ENCODE measurements at places on chromosomes 11 and 22.

- no peak overlapping the region for H3K4me3 ChIP-seq
- DNase-seq, result peak; percentile 34
- no peaks in the 10 kb centered on the region for H3K4me1 ChIP-seq
- peaks cover 7% of the 10 kb centered on the region for H3K27me3 ChIP-seq
- no peak overlapping the region for H3K27ac ChIP-seq
Measured at GRCh38 chr11:44530413-44531115, 34.9 kb upstream of the CD82 start.

- peak within 1 kb of the TSS; percentile 92 for H3K4me3 ChIP-seq
- DNase-seq, result peak; percentile 83
- H3K27ac ChIP-seq, result peak within 1 kb of the TSS; percentile 82
- no peaks in the 10 kb centered on the region for H3K27me3 ChIP-seq
Measured at GRCh38 chr11:126303623-126304456, at the start of gene DCPS. DCPS (plus strand) TSS chr11:126304060; CDS start chr11:126304081, 21 bp downstream.

GRCh38 chr11:3723014-3723708 is 52.0 kb upstream of the CHRNA10 start:
- H3K4me1 ChIP-seq, result peaks cover 11% of the 10 kb centered on the region
- no peaks in the 10 kb centered on the region for H3K27me3 ChIP-seq
- H3K36me3 ChIP-seq, result peaks cover 49% of the 10 kb centered on the region
- DNase-seq, result peak; percentile 95
- peak overlapping the region; percentile 91 for H3K27ac ChIP-seq
- H3K4me3 ChIP-seq, result no peak overlapping the region

DNA sequence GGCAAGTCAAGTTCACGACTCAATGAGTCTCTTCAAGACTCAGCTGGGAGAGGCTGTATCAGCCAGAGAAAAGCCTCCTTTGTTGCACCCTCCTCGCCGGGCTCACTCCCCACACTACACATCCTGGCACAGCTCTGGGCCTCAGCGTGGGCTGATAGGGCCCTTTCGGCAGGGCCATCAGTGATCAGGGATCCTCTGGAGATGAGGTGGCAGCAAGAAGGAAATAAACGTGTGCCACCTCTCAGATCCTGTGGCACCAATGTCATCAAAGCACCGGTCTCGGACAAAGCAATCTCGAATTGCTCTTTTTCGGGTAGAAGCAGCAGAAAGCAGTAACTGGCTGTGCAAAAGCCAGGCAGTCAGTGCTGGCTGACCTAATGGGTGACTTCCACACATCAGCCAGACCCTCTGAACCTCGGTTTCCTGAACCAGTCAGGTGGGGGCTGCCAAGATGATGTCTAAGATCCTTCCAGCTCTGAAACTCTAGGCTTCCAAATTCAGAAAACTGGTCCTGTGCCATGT is 2.1 kb downstream of the EHD1 start:
- H3K27me3 ChIP-seq, result no peaks in the 10 kb centered on the region
- peaks cover 15% of the 10 kb centered on the region for H3K36me3 ChIP-seq
- peak overlapping the region; percentile 96 for H3K4me3 ChIP-seq
- peaks cover 36% of the 10 kb centered on the region for H3K4me1 ChIP-seq
- H3K27ac ChIP-seq, result peak overlapping the region; percentile 69

GRCh38 chr22:23836692-23837495 is 1.9 kb downstream of the DERL3 start:
- H3K27ac ChIP-seq, result no peak overlapping the region
- H3K4me1 ChIP-seq, result peaks cover 3% of the 10 kb centered on the region
- no peak overlapping the region for H3K4me3 ChIP-seq
- H3K36me3 ChIP-seq, result peaks cover 4% of the 10 kb centered on the region
- H3K27me3 ChIP-seq, result no peaks in the 10 kb centered on the region
- DNase-seq, result no peak

GRCh38 chr11:71373791-71374454 is 74.3 kb downstream of the DHCR7 start:
- H3K4me1 ChIP-seq, result no peaks in the 10 kb centered on the region
- peaks cover 2% of the 10 kb centered on the region for H3K27me3 ChIP-seq
- no peak for DNase-seq
- H3K27ac ChIP-seq, result no peak overlapping the region

DNA sequence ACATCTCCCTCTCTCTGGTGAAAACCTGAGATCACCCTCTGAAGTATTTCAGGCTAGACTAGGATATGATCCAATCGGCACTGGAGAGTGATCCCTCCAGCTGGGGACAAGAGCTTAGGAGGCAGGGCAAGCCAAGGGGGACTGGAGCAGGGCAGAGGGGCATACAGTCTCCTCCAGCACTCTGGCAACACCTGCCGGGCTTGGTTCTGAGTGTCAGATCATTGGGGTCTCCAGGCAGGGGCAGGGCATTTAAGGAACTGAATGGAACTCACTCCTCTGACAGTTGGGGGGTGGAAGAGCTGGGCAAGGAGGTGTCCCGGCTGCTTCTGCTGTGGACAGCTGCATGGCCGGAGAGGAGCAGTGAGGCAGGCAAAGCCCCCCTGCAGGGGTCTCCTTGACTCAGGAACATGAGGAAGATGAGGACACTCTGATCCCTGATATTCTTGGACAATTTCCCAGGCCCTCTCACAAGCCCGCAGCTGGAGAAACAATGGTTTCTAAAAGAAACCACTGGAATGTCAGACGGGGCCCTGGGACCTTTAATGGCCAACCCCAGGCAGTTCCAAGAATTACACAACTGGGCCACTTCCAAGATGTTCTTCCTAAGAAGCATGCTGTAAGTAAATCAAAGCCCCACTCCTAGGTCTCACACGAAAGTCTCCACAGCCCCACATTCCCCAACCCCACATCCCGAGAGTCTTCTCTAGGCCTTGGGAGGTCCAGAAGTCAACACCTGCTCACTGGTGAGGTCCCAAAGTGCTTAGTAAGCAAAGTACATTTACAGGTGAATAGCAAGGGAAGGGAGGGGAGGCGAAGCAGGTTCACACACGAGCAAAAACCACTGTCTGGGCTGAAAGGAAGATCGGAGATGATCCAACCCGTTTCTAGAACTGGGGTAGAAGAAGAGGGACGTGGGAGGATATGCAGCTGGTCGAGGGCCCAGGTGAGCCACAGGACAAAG is 1.2 kb upstream of the CCDC86 start:
- H3K27ac ChIP-seq, result peak overlapping the region; percentile 52
- no peaks in the 10 kb centered on the region for H3K36me3 ChIP-seq
- H3K27me3 ChIP-seq, result peaks cover 18% of the 10 kb centered on the region
- peaks cover 36% of the 10 kb centered on the region for H3K4me1 ChIP-seq
- peak; percentile 94 for DNase-seq

- DNase-seq, result no peak
- H3K4me3 ChIP-seq, result no peak overlapping the region
- no peaks in the 10 kb centered on the region for H3K27me3 ChIP-seq
- peaks cover 6% of the 10 kb centered on the region for H3K4me1 ChIP-seq
- no peaks in the 10 kb centered on the region for H3K36me3 ChIP-seq
Measured at GRCh38 chr11:102292933-102293332, 24.4 kb upstream of the BIRC3 start.

- no peak overlapping the region for H3K27ac ChIP-seq
- H3K4me3 ChIP-seq, result no peak overlapping the region
- no peaks in the 10 kb centered on the region for H3K4me1 ChIP-seq
- DNase-seq, result no peak
Measured at GRCh38 chr11:32549611-32550187, 33.9 kb upstream of the EIF3M start.

- no peaks in the 10 kb centered on the region for H3K4me1 ChIP-seq
- H3K36me3 ChIP-seq, result no peaks in the 10 kb centered on the region
- no peak overlapping the region for H3K27ac ChIP-seq
- H3K4me3 ChIP-seq, result no peak overlapping the region
Measured at GRCh38 chr11:71330349-71330748, 78.0 kb upstream of the SHANK2 start.

DNA sequence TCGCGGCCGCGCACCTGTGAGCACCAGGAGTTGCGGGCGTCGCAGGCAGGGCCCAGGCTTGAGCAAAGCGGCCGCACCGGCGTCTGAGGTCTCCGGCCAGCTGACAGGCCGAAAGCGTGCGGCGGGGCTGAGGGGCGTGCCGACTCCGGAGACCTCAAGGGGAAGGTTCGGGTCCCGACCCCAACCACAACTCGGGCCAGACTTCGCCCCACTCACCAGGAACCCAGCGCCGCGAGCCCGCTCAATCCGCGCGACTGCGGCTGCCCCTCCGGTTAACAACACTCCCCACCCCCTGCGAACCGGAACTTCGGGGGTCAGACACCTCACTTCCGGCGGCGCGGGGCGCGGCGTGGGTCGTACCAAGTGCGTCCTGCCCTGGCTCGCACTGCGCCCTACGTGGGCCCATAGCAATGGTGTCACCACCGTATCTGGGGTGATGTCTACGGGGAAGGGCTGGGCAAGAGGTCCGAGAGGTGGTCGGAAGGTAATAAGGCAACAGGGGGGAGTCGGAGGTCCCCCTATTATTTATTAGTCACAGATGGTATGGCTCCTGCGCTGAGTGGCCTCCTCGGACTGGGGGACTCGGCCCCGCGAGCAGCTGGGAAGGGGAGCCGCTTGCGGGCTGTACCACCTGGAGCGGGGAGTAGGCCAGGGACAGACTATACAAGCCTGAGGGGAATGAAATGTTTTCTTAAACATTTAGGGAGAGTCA is at the start of gene SYVN1:
Gene SYVN1 (minus strand): TSS at position 280 of the 712 bp plus-strand sequence. CDS start 918 bp downstream, outside the sequence.
- peak within 1 kb of the TSS; percentile 88 for H3K4me3 ChIP-seq
- H3K36me3 ChIP-seq, result peaks cover 17% of the 10 kb centered on the region
- H3K4me1 ChIP-seq, result peaks cover 13% of the 10 kb centered on the region
- H3K27ac ChIP-seq, result peak within 1 kb of the TSS; percentile 99

DNA sequence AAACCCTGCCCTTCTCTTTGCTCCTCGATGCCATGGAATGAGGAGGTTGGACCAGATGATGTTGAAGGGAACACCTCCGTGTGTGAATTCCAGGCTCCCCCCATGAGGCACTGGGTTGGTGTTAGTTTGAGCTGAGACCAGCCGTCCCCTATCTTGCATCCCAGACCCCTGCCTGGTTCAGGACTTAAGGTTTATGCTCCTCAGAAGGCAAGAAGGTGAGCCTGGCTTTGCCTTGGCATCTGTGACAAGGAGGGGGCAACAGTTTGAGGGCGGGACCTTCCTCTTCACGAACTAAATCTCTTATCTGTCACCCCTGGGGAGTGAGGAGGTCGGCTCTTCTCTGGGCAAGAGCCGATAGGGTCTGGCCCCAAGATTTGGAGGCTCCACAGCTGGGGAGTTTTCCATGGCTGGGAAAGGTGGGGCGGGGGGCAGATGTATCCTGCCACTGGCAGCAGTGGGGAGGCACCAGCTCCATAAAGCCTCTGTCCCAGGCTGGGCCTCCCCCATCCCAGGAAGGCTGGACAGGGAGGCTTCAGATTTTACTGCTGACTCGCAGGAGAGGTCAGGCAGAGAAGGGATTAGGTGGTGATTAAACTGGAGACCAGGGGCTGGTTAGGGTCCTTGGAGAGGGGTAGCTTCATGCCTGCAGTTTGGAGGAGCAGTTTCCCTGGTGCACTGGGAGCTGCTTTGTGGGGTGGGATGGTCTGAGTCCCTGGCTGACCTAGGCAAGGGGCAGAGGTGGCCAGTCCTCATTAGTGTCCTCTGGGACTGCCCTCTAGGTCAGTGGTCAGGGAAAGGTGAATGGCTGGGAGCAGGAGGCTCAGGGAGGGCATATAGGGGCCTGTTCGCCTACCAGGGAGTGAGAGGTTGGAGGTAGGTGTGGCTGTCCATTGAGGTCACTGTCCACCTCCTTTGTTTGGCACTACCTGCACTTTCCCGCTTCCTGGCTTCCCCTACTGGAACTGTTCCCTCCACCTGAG is 1.1 kb downstream of the SEC14L2 start:
- no peak overlapping the region for H3K27ac ChIP-seq
- no peak for DNase-seq
- H3K4me3 ChIP-seq, result peak overlapping the region; percentile 87
- H3K36me3 ChIP-seq, result no peaks in the 10 kb centered on the region

GRCh38 chr11:109856928-109857327 is 236.3 kb upstream of the ZC3H12C start:
- DNase-seq, result no peak
- H3K4me1 ChIP-seq, result peaks cover 10% of the 10 kb centered on the region
- no peaks in the 10 kb centered on the region for H3K27me3 ChIP-seq
- H3K27ac ChIP-seq, result no peak overlapping the region

DNA sequence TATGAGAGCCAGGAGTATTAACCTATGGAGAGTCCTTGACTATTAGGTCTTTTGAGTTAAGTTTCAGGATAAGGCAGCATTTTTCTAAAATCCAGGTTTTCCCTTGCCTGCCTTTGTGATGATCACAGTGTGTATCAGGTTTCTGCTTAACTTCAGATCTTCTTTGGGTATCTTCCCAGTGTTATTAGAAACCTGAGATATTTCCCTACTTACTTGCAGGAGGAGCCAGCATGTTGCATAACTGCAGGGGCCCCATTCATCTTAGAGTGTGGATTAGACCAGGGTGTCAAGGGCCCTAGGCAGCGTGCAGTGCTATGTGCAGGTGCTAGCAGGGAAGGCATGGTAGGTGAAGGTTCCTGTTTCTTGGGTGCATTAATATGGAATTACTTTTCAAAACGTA is 69.5 kb downstream of the ZNRF3 start:
- no peaks in the 10 kb centered on the region for H3K36me3 ChIP-seq
- peaks cover 10% of the 10 kb centered on the region for H3K4me1 ChIP-seq

- DNase-seq, result no peak
- H3K27ac ChIP-seq, result no peak overlapping the region
- no peak overlapping the region for H3K4me3 ChIP-seq
- H3K36me3 ChIP-seq, result no peaks in the 10 kb centered on the region
- H3K27me3 ChIP-seq, result peaks cover 28% of the 10 kb centered on the region
- H3K4me1 ChIP-seq, result no peaks in the 10 kb centered on the region
Measured at GRCh38 chr11:1706634-1707400, 9.8 kb downstream of the KRTAP5-6 start.

DNA sequence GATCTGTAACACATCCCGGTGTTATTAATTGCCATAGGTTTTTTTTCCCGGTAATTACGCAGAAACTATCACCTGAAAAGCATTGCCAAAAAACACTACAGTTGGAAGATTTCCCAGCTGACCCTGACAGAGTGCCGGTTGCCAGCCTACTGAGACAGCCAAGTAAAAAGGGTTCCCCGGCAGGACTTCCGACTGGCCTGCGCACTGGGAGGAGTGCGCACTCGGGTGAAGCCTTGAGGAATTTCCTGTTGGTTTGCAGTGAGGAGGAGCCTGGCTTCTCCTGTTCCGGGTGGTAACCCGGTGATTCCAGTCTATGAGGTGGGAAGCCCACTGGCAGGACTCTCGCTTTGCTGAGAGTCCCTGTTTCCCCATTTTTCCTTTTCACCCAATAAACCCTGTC is 52.1 kb downstream of the CNTF start:
- no peaks in the 10 kb centered on the region for H3K36me3 ChIP-seq
- no peak overlapping the region for H3K4me3 ChIP-seq
- H3K4me1 ChIP-seq, result no peaks in the 10 kb centered on the region

DNA sequence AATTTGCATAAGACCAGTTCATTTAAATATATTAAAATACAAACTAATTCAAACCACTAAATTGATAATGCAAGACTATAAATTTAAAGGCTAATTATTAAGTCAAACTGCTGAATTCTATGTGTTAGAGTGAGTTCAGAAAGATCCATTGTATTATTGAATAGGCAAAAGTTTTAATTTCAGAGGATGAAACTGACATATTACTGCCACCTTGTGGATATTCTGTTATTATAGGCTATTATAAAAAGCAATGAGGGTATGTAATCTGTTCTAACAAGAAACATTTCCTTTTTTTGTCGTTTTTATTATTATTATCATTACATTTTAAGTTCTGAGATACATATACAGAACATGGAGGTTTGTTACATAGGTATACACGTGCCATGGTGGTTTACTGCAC is 20.9 kb upstream of the NAALAD2 start:
- no peak overlapping the region for H3K4me3 ChIP-seq
- no peaks in the 10 kb centered on the region for H3K27me3 ChIP-seq
- H3K36me3 ChIP-seq, result no peaks in the 10 kb centered on the region
- DNase-seq, result no peak

GRCh38 chr22:48264586-48264985 is 1502.1 kb downstream of the TBC1D22A start:
- no peak overlapping the region for H3K4me3 ChIP-seq
- H3K27me3 ChIP-seq, result no peaks in the 10 kb centered on the region
- DNase-seq, result no peak
- H3K4me1 ChIP-seq, result no peaks in the 10 kb centered on the region
- H3K27ac ChIP-seq, result no peak overlapping the region
